ENCODE measurements at places on chromosomes 1 and 21.

- DNase-seq = no peak
Measured at GRCh38 chr1:119097380-119097779, 43.1 kb downstream of the WARS2 start.

DNA sequence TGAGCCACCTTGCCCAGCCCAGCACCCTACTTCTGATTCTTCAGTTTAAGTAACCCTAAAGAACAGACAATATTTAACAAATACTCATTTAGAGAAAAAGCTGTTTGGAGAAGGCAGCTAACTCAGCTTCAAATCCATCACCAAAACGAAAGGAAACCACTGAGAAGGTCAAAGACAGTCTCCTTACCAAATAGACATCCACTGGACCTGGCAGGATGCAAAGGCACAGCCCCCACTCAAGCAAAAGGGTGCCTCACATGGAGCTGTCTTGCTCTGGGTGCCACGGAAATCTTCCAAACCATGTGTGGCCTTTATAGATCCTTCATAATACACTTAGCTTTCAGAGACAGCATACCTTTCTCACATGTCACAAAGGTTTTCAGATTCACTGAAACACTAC lies 165.5 kb downstream of the RERE start:
- no peak for DNase-seq

DNA sequence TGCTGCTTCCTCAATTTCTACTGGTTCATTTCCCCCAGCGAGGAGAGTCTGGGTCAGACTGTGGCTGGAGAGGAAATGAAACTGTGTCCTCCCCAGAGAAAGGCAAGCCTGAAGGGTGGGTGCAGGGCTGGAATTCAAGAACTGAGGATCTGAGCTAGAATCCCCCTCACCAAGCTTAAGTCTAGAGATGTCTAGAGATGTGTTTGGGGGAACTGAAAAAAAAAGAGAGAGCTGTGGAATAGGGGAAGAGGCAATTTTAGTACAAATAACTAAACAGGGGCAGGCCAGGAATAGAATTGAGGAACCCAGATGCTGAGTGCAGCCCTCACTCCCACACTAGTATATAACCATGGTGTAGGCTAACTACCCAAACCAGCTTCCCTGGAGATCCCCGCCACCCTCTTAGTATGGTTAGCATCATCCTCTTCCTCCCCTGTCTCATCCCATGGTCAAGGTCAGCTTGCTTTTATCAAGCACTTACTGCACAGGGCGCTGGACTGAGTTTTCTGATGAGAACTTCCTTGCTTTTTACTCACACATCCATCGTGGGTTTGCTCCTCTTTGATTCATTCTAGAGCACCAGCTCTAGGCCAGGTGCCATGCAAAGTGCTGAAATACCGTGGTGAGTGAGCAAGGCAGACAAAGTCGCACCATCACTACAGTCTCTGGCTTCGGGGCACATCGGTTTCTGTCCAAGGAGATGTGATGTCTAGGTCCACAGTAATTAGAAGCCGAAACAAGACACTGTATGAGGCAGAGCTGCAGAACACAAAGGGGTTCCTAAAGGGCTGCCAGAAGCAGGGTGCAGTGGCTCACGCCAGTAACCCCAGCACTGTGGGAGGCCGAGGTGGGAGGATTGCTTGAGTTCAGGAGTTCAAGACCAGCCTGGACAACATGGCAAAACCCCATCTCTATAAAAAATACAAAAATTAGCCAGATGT lies 112.9 kb upstream of the IPO9 start:
- DNase-seq = no peak

DNA sequence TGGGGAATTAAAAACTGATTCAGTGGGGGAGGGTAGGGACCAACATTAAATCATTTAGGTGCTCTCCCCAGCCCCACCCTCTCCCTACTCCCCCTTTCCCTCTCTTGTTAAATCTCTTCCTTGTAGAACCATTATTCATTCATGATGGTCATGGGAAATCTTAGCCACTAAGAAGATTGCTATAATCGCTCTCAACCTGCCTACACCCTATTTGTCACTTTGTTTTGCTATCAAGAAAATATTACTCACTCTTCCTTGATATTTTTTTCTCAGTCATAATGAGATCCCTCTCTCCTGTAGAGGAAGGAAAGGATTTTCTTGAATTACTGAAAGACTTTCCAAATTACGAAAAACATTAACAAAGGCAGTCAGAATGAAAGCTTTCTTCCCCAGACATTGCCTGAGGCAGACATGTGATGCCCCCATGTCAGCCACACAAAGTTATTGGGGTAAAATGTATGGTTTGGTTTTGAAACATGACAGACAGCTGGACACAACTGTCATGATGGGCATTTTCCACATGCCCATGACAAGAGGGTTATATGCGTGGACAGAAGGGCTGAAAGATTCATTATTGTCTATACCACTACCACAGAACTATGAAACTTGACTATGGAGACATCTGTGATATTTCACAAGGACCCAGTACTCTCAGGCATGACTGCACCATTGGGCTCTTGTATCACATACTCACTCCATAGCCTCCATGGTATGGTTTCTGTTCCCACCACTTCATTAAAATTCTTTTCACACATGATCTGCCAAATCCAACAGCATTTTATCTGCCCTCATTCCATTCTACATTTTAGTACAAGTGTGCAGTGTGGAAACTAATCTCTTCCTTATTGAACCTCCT lies 420.1 kb downstream of the DISC1 start:
- DNase-seq = no peak

DNA sequence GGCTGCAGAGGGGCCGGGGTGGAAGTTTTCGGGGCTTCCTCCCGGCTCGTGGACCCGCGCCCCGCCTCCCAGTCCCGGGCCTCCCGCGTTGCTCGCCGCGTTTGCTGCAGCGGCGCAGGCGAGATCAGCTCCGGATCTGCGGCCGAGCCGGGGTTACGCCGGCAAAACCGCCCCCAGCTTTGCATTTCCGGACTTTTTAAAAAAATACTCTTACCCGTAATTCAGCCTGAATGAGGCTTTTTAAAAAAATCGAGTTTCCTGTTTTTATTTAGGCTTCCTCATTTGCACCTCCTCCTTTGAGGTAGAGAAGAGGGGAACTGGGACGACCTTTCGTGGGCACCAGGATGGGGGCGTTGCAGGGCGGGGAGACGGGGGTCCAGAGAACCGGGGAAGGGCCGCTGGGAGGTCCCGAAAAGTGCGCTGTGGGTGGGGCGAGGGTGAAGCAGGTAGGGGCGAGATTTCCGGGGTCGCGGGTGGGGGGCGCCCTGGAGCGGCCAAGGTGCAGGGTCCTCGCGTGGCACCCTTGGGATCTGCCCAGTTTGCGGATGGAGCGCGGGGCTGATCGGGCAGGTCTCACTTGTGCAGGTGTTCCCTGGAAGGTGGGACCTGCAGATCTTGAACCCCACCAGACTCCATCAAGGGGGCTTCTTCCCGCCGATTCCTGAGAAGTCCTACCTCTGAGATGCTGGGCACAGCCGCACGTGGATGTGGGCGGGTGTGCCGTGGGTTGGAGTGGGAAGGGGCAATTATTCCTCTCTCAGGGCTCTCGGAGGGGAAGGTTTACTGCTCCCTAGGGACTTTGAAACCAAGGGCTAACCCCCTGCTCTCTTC lies 1.1 kb downstream of the PIK3CD start:
- peak; percentile 63 for DNase-seq

DNA sequence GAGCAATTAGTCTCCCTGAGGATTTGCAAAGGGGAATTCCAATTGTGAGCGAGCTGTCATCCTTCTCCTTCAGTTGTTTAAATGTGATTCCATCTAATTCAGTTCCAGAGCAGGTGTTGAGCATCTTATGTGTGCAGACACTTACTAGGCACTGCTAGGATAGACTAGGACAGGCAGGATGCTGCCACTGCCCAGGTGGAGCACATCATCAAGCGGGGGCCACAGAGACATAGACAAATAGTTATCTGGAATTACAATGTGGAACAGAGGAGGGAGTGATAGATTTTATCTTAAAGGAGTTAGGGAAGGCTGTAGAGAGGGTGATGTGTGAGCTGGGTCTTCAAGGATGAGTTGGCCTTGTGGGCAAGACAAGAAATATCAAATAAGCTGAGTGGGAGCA lies 55.9 kb downstream of the CDC7 start:
- DNase-seq = no peak

DNA sequence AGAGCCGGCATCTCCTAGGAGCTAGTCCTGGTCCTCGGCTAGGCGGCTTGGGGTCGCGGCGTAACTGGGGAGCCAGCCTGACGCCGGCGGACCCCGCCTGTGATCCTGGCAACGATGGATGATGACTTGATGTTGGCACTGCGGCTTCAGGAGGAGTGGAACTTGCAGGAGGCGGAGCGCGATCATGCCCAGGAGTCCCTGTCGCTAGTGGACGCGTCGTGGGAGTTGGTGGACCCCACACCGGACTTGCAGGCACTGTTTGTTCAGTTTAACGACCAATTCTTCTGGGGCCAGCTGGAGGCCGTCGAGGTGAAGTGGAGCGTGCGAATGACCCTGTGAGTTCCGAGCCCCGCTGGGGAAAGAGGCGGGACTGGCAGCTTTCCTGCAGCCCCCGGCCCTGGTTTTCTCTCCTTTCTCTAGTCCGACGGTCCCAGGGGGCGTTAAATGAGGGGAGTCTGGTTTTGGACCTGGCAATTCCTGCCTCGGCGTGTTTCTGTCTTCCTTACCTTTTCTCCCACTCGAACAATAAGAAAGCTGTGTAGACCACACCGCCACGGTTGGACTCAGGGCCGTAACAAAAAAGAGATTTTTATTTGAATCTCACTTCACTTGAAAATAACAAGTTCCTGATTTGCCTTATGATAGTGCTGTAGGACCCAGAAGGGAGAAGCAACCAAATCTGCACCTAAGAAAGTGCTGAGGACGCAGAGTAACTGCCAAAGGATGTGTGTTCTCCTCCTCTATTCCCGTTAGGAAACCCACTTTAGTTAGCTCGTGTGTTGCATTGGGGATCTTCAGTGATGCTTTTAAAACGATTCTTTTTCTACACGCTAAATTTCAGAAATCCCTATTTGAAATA lies at the start of gene SPRTN:
SPRTN (plus strand) TSS at position 24 of the 859 bp plus-strand sequence; CDS start at position 115, 91 bp downstream.
- no peak for DNase-seq

- no peak for DNase-seq
Measured at GRCh38 chr1:200124309-200124708, 96.8 kb downstream of the NR5A2 start.

GRCh38 chr21:21818898-21819297 lies 820.7 kb downstream of the NCAM2 start:
- no peak for DNase-seq

DNA sequence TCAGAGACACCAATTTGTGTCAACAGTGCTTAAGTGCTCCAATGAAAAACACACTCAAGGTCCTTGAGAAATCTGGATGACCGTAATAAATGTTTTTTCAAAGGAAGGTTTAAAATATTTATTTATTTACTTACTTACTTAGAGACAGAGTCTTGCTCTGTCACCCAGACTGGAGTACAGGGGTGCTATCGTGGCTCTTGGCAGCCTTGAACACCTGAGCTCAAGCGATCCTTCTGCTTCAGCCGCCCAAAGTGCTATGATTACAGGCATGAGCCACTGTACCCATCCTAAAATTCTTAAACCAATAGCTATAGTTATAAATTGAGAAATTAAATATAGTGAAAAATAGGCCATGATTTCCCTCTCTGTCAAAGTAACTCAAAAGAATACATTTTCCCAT lies 17.3 kb upstream of the ERICH3 start:
- DNase-seq = no peak

DNA sequence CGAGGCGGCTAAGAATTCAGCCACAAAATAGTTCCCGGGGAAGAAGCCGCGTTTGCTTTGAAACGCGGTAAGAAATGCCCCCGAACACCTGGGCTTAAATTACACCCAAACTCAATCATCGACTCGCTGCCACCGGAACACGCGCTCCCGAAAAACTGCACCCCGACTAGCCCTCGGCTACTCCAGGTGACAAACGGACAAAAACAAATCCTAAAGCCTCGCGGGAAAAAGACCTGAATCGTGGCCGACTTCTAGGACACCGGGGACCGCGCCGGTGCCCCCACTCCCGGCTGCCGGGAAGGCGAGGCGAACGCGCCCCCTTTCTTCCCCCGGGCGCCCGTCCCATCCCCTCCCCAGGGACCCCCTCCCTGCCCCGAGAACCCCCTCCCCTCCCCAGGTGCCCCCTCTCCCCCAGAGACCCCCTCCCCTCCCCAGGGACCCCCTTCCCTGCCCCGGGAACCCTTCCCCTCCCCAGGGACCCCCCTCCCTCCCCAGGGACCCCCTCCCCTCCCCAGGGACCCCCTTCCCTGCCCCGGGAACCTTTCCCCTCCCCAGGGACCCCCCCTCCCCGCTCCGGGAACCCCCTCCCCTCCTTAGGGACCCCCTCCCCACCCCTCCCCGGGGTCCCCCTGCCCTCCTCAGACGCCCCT lies 628 bp downstream of the C1orf159 start:
- peak; percentile 18 for DNase-seq

GRCh38 chr1:37602750-37603694 lies 7.3 kb upstream of the GNL2 start:
- peak; percentile 33 for DNase-seq

GRCh38 chr1:12549460-12550349 lies 68.3 kb downstream of the DHRS3 start:
- DNase-seq = peak; percentile 31

DNA sequence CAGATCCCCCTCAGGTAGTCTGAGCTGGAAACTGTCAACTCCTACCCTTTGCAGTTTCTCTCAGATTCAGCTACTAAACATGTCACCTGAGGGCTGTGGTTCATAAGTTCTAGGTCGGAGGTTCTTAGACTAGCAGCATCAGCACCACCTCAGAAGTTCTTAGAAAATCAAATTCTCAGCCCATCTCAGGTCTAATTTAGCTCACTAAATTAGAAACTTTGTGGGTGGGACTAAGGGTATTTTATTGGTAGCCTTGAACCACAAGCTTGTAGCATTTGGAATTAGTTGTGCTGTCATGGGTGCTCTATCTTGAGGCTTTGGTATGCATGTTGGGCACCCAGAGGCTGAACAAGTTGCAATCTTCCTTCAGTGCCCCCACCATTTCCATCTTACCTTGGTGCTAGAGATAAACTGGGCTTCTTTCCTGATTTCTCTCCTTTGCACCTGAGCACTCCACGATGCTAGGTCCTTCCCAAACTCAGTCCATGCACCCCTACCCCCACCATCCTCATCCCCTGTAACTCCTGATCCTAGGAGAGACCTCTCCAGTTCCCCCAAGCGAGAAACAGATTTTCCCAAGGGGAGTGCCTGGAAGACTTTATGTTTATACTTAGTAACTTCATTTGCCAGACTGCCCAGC lies 54.2 kb downstream of the S1PR1 start:
- no peak for DNase-seq

- no peak for DNase-seq
Measured at GRCh38 chr1:154968731-154969130, 1.8 kb downstream of the SHC1 start.

DNA sequence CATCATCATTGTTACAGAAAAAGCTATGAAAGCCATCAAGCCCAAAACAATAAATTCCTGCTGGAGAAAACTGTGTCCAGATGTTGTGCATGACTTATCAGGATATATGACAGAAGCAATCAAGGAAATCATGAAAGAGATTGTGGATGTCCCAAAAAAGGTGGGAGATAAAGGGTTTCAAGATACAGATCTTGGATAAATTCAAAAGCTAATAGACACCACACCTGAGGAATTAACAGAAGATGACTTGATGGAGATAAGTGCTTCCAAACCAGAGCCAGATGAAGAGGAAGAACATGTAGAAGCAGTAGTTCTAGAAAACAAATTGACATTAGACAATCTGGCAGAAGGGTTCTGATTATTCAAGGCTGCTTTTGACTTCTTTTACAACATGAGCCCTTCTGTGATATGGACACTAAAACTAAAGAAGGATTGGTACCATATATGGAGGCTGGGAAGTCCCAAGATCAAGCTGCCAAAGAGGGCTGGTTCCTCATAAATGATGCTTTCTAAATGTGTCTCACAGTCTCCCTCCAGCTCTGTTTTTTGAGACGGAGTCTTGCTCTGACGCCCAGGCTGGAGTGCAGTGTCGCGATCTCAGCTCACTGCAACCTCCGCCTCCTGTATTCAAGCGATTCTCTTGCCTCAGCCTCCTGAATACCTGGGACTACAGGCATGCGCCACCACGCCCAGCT lies 32.1 kb upstream of the LRIG2 start:
- no peak for DNase-seq

Data from activated CD8-positive, alpha-beta memory T cell treated with anti-CD3 and anti-CD28 coated beads, Interleukin-2, amount 50 U/mL, for 4 hours (primary cell).